CD4-positive, alpha-beta T cell treated with Interleukin-12 subunit alpha and Interleukin-12 subunit beta, for 1 hour (primary cell): ENCODE measurements at places on chromosomes 5 and 9.

DNA sequence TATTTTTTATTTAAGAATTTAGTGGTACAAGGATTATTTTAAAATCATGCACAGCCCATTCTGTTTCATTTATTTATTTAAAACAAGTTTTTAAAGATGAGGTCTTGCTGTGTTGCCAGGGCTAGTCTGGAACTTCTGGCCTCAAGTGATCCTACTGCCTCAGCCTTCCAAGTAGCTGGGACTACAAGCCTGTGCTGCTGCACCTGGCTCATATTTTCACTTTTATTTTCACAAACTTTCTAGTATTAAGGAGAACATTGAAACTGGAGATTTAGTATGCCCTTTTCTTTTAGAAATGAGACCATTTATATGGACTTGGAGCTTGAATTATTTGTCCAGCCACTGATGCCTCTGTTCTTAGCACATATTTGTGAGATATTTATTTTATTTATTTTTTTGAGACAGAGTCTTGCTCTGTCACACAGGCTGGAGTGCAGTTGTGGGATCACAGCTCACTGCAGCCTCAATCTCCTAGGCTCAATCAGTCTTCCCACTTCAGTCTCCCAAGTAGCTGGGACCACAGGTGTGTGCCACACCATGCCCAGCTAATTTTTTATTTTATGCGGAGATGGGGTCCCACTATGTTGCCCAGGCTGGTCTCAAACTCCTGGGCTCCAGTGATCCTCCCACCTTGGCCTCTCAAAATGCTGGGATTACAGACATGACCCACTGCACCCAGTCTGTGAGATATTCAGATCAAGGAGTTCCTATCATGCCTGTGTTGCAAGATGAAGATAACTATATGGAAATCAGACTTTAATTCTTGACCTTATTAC lies 7.4 kb downstream of the DMXL1 start:
- DNase-seq = no peak

DNA sequence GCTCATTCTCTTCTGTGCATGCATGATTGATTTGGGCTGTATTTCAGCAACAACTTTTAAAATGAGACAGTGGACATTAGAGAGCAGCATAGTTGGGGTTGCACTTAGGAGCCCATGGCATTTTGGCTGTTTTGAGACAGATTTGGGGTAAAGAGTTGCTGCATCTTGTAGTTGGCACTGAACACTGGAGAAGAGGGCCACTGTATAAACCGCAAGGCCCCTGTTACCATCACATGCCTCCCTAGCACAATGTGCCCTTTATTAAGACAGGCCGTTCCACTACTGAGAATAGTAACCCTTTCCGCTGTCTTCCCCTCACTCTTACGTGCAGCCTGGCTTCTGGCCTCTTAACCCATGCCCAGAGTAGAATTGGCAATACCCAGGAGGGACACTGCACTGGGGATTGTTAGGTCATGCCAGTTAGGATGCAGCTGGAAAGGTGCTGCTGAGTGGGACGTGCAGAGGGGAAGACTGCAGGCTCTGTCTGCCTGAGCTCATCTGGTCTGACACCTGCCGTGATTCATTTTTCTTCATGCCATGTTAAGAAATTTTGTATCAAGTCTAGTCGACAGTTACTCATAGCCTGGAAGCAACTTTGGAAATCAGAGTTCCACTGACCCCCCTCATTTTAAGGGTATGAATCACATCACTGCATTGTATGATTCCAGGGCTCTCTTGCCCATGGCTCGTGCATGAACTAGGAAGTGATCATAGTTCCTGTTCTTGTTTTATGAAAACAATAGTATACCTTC lies 146.9 kb upstream of the DMRT1 start:
- no peak for DNase-seq

DNA sequence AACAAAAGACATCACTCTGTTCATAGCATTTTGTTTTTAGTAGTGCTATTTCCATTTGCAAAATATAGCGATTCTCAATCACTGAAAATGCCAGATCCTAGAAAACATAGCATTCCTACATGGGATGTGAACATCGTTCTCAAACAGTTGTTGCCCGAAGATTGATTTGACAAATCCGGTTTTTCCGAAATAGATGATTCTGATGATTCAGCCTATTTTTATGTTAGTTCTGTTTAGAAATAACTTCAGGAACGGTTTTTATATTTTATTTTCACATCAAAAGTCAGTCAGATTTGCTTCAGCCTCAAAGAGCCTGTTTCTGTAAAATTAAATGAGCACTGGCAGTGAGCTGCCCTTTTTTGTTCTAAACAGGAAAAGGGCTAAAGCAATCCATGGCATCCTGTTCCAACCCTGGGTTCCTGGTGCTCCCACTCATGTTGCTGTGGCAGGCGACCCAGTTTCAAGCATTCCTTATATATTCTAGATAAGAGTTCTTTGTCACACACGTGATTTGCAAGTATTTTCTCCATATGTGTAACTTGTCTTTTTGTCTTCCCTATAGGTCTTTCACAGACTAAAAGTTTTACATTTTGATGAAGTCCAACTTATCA lies 14.2 kb upstream of the PSIP1 start:
- DNase-seq = no peak

- no peak for DNase-seq
Observed at GRCh38 chr5:87398981-87399614, 13.6 kb downstream of the CCNH start.

- no peak for DNase-seq
Observed at GRCh38 chr5:59766427-59767210, 126.9 kb downstream of the PDE4D start.

DNA sequence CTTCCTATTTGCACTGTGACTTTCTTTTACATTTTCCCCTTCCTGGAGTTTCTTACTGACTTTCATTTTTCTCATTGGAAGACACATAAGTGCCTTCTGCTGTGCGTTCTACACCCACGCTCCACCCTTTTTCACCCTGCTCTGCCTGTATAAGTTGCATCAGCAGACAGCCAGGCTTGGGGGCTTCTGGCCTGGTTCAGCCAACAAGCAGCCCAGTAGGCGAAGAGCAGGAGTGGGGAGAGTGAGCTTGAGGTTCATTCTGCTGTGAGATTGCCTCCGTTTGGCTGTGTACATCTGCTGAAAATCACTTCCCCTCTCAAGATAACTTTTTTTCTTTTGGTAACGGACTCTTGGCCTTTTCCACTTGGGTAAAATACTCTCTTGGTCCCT lies 38.4 kb downstream of the RASGRF2 start:
- no peak for DNase-seq
